DMS79 treated with DMSO at 0.1 percent for 48 hours (cell line): ENCODE measurements at places on chromosomes 7 and 10.
A peak's percentile ranks its signal among the peaks of the same experiment; 100 is the strongest.

DNA sequence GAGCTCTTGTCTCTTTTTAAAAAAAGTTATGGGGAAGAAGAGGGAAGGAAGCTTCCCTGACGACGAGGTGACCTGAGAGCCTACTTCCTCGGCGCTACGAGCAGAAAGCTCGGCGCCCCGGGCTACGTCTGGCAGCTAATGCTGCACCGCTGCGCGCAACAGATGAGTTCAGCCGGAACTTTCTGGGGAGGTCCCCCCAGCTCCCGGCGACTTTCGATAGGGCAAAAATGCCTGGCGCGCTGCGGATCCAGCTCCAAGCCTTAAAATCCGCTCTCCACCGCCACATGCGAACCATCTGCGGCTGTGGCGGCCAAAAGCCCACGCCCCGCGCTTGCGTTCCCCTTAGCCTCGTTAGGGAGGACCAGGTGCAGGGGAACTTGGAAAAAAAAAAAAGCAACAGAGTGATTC lies 621 bp downstream of the P4HA1 start:
- peak; percentile 6 for DNase-seq

DNA sequence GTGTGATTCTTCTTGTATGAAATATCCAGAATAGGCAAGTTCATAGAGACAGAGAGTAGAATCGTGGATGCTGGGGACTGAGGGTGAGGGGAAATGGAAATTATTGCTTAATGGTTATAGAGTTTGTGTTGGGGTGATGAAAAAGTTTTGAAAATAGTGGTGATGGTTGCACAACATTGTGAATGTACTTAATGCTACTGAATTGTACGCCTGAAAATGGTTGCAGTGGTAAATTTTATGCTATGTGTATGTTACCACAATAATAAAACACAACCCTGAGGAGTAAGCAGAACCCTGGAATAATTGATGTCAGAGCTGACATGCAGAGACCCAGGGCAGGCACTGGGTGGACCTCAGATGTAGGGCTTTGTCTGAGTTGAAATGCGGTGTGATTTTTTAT lies 57.6 kb downstream of the TACR2 start:
- no peak for DNase-seq

DNA sequence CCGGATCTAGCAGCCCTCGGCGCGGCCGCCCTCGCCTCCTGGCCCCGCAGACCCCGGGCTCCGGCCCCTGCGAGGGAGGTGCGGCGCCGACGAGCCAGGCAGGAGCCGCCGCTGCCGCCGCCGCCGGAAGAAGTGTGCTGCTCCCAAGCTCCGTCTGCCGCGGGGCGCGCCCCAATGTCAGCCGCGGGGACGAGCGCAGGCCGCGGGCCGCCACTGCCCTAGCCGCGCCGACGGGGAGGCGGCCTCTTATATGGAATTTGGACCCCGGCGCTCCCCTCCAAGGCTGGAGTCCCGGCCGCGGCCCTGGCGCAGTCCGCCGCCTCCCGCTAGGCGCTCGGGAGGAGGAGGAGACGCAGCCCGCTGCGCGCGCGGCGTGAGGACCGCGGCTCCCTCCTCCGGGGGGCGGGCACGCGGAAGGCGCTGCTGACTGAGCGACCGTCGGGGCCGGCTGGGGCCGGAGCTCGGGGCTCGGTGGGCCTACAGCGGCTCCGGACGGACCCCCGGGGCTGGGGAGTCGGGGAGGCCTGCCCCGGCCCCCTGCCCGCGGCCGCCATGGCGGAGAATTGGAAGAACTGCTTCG lies at the start of gene TRIM8:
TRIM8 (plus strand) TSS at position 414 of the 580 bp plus-strand sequence; CDS start at position 553, 139 bp downstream.
- DNase-seq, result no peak

GRCh38 chr7:43531700-43532099 lies 51.2 kb upstream of the STK17A start:
- DNase-seq, result no peak

- peak; percentile 29 for DNase-seq
These were observed 3.3 kb upstream of the CUEDC2 start for GRCh38 chr10:102435529-102436233.

GRCh38 chr10:132232023-132232951 lies 45.5 kb downstream of the DPYSL4 start:
- peak; percentile 18 for DNase-seq

- no peak for DNase-seq
These were observed 303.2 kb downstream of the EXOC4 start for GRCh38 chr7:133556048-133556447.

GRCh38 chr7:149729983-149730801 lies 43.2 kb downstream of the ZNF467 start:
- DNase-seq, result no peak

GRCh38 chr10:51397244-51397643 lies 302.2 kb downstream of the CSTF2T start:
- peak; percentile 54 for DNase-seq

DNA sequence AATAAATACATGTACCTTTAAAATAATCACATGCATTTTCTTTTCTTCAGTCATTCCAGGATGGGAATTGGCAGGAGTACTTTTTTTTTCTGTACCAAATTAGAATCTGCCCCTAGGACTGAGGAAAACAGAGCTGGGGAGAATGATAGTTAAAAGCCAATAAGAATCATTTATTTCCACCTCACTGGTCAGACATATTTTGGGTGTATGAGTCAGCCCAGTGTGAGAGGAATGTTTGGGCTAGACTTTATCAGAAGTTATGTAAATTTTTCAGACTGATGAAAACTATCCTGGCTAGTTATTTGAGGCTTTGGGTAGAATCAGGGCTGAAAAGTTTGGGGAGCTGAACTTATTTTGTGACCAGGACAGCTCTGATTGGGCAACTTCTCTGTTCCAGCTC lies 303.1 kb upstream of the NPSR1 start:
- no peak for DNase-seq

- no peak for DNase-seq
These were observed 87.4 kb upstream of the WAC start for GRCh38 chr10:28445516-28445915.

GRCh38 chr10:80598084-80598798 lies 60.5 kb downstream of the SH2D4B start:
- no peak for DNase-seq

DNA sequence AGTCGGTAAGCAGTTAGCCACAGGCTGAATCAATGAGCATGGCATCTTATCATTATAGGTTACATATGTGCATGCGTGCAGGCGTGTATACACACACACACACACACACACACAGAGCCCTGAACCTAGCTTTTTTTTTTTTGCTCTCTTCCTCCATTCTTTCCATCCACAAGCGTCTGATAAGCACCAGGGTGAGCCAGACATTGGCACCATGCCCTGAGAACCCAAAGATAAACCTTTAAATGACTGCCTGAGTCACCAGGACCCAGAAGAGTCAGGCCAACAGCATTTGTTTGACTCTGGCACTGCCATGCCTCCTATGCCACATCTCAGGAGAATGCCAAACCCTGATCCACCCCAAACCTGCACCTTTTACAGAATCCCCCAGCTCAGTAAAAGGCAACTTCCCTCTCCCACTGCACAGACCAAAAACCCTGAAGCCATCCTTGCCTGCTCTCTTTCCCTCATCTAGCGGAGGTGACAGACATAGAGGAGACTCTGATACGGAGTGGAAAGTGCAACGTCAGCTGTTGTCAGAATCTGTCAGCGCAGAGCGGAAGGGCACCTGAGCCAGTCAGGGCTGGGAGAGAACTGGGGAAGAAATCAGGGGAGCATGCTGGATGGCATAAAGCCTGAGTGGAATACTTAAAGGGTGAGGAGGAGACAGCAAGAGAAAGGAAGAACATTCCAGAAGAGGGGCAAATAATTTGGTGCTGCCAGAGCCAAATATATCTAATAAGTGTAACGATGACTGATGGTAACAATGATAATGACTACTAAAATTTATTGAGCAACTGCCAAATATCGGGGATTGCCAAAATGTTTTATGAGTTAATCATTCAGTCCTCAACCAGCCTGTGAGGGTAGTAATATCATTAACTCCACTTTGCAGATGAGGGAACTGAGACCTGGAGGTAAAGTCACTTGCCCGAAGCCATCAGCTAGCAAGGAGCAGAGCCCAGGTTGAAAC lies 3.2 kb downstream of the PARP12 start:
- peak; percentile 58 for DNase-seq

- DNase-seq, result no peak
These were observed 63.9 kb downstream of the VOPP1 start for GRCh38 chr7:55508221-55509011.

DNA sequence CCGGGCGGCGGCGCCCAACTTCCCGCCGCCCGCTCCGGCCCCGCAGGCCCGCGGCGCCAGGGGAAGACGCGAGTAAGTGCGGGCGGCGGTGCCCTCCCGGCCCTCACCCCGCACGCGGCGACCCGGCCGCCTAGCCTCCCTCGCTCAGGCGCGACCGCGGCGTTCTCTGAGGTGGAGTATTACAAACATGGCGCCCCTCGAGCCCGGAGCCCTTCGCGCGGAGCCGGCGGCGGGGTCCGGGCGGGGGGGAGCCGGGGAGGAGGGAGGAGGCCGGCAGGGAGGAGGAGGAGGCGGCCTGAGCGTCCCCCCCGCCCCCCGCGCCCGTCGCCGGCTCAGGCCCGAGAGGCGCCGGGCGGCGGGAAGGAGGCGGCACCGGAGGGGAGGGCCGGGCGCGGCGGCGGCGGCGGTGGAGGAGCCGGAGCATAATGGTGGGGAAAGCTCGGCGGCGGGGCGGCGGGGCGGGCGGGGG lies at the start of gene ZMYND11:
ZMYND11 (plus strand) TSS at position 324 of the 469 bp plus-strand sequence. CDS start 44,558 bp downstream, outside the sequence.
- peak; percentile 4 for DNase-seq

- DNase-seq, result no peak
These were observed 39.6 kb upstream of the ANK3 start for GRCh38 chr10:60429084-60429849.

GRCh38 chr7:17900464-17900863 lies 39.8 kb downstream of the SNX13 start:
- DNase-seq, result no peak

DNA sequence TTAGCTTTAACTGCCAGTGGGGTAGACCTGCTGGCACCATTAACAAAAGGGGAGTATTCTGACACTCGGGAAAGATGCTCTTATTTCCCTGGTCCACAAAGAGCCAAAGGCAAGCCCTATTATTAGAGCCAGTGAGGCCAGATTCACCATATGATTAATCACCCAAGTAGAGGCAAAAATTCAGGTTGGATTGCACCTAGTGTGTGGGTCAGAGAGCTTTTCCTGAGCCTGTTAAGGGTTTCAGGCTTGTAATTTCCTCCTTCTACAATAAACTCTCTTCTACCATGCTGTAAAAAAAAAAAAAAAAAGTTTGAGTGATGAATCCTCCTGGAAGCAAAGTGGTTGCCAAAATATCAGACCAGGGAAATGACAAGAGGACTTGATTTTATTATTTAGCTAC lies 163.5 kb downstream of the MBL2 start:
- no peak for DNase-seq

DNA sequence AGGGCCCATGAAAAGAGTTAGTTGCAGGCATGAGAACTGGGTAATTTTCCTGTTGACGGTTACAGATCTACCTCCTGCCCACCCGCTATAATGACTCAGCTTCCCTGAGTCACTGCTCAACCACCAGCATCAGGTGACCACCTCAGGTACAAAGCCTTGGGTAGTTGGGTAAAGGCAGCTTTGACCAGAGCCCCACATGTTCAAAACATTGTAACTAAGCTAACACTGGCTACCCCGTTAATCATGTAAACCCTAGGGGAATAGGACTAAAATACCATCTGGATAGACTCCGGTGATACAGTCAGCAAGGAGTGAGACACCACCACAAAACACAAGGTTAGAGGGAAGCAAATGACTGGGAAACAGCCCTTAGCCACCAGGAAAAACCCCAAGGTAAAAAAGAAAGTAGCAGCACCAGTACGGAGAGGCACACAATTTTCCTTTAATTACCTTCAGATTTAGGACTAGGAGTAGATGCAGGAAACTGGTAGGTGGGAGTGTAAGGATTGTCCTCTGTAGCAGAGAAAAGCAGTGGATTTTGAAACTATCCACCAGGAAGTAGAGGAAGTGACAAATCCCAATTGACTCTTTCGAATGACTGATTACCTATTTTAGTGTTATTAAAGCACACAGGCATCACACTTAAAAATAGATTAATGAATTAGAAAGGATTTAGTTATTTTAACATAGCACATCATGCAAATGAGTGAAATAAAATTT lies 103.5 kb upstream of the PDLIM1 start:
- DNase-seq, result no peak

GRCh38 chr10:45241865-45242520 lies 73.4 kb downstream of the OR13A1 start:
- DNase-seq, result no peak

DNA sequence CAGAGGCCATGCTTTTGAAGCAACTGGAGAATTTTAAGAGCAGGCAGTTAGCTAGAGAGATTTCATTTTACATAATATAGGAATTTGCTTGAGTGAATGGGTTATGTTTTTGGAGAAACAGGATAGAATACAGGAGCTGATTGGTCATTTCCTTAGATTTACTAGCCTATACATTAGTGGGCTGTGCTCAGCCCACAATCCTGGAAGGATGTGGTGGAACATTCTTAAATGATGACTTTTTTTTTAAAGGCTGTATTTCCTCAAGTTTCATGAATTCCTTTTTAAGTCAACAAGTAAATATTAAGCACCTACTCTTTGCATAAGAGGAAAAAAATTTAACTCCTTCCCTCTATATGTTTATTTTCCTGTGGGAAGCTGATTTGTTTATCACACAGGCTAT lies 314.4 kb upstream of the BMPER start:
- DNase-seq, result no peak

DNA sequence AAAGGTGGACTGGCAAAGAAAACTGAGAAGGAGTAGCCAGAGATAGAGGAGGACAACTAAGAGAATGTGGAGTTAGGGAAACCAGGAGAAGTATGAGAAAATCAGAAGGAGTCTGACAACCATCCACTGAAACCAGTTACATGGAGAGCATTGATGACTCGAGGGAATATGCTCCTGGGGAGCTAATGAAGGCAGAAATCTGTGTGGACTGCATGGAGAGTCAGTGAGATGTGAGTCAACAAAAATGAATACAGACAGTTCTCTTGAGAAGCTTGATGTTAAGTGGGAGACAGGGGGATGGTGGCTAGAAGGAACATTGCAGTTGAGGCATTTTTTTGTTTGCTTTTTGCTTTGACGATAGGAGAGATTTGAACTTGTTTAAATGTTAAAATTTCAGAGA lies 34.3 kb upstream of the ZNF32 start:
- DNase-seq, result no peak

DNA sequence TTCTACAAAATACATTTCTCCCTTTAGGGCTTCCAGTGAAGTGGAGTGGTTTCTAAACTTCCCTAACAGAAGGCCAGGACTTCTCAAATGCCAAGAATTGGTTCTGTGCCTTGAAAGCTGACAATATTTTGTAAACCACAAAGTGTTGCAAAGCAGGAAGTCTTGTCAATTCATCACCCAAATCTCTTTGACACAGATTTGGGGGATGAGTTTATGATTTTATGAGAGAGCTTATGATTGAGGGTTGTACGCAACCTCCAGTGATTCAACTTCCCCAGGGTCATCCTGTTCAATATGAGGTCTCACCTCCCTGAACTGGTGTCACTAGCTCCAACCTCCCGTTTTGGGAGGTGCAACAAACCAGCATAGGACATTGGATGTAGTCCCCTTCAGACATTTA lies 83.7 kb downstream of the PRLHR start:
- no peak for DNase-seq

DNA sequence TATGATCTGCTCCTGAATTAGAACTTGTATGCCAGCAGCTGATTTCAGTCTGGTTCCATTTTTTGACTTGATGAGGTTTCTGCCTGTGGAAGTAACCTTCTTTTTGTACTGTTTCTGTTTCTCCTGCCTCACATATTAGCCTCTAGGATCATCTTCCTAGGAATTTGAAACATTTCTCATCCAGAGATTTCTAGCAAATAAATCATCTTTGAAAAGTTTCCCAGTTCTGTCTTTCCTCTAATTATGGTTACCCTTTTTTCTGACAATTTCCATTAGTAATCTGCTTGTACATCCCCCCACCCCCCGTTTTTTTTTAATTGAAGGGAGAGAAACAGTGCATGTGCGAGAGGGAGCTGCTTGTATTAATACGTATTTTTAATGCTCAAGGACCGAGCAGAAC lies 92.2 kb downstream of the NRF1 start:
- DNase-seq, result no peak
